ENCODE measurements at places on chromosomes 5 and 9. TPM values are rescaled to one million over a fixed set of nuclear protein-coding genes. Genes with fewer than 3 reads are reported as not detected.
A peak's percentile ranks its signal among the peaks of the same experiment; 100 is the strongest.

DNA sequence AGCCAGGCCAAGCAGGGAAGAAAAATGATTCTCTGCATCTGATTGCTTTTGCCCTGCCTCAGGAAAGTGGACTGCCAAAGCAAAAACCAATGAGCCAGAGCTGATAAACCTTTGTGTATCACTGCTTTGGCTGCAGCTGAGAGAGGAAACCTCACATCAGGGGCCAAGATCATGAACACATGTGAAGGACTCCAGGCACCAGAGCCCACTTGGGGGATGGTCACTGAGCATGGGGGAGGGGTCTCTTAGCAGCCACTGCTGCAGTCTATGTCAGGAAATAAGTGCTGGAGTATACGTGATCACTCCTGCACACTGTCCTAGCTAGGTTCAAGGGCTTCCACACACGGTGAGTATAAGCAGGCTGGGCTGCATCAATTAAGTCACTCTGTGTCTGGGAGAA, 229.9 kb downstream of the SPOCK1 start:
- DNase-seq, result no peak

GRCh38 chr9:85927076-85927475, 13.9 kb upstream of the NAA35 start:
- no peak for DNase-seq

- no peak for DNase-seq
These were observed 3.5 kb downstream of the CNOT8 start for GRCh38 chr5:154861946-154862345.

GRCh38 chr9:96186591-96187011, 115.4 kb downstream of the HSD17B3 start:
- peak; percentile 51 for DNase-seq

DNA sequence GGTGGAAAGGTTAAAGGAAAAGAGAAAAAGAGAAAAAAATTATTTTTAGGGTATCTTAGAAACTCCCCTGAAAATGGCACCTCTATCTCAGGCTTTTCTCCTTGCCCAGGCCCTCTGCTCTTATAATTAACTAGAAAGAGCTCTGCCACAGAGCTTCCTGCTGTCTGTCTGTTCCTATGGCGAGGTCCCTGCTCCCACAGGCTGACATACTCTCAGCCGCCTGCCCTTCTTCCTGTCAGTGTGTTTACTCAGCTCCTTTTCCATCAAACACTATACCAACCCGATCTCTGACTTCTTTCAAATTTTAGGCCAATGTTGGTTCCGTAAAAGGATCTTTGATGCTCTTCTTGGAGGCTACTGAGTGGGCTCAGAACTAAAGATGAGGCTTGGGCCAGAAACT, 482.6 kb downstream of the DMAC1 start:
- no peak for DNase-seq

HSD17B3 gene
- 159 TPM for total RNA-seq

All from testis (tissue), 5 donors.